ENCODE measurements at places on chromosomes 12 and 14. TPM values are rescaled to one million over a fixed set of nuclear protein-coding genes. Genes with fewer than 3 reads are reported as not detected.

GRCh38 chr14:67526676-67527459, 6.2 kb upstream of the PLEKHH1 start:
- H3K4me3 ChIP-seq, result no peak overlapping the region
- H3K36me3 ChIP-seq, result no peaks in the 10 kb centered on the region
- H3K27ac ChIP-seq, result no peak overlapping the region
- peak; percentile 70 for DNase-seq
- H3K4me1 ChIP-seq, result peaks cover 5% of the 10 kb centered on the region

The OVCH1 gene
- total RNA-seq, result not detected

GRCh38 chr14:48086516-48086915, 411.1 kb upstream of the MDGA2 start:
- no peak overlapping the region for H3K27ac ChIP-seq
- H3K4me3 ChIP-seq, result no peak overlapping the region
- no peaks in the 10 kb centered on the region for H3K4me1 ChIP-seq
- no peaks in the 10 kb centered on the region for H3K36me3 ChIP-seq
- H3K27me3 ChIP-seq, result no peaks in the 10 kb centered on the region
- no peak for DNase-seq

DNA sequence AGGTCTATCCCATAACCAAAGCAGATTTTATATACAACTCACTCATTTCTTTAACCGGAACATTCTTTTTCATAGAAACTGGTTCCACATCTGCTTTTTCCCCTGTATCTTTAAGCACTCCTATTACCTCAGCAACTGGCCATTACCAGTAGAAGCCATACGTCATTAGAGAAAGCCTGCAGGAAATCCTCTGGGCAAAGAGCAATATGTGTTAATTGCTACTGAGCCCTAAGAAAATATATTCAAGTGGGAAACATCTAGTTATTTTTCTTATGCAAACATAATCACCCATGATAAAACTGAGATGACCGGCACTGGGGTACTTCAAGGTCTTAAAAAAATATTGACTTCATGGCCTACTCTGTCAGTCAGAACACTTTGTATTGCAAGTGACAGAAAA, 28.2 kb upstream of the CPSF6 start:
- H3K4me1 ChIP-seq, result no peaks in the 10 kb centered on the region
- no peaks in the 10 kb centered on the region for H3K27me3 ChIP-seq
- no peak overlapping the region for H3K27ac ChIP-seq
- H3K36me3 ChIP-seq, result no peaks in the 10 kb centered on the region

The DYNLL1 gene
- 546 TPM for total RNA-seq

The SMOC1 gene
- not detected for total RNA-seq

DNA sequence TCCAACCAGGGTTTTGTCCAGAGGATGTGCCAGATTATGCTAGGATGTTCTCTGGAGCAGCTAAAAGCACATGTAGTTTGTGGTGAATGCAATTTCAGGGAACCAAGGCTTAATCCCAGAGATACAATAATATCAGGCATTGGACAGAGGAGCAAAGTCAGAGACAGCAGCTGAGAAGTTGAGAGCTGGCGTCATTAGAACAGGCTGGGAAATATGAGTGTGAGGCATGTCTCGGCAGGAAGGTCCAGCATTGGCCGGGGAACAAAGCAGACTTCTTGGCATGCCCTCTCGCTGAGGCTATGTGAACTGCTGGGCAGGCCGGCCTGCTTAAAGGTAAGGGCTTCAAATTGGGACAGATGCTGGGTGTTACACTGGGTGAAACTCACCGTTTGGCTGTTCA, 125.4 kb downstream of the CAND1 start:
- H3K27ac ChIP-seq, result no peak overlapping the region
- no peaks in the 10 kb centered on the region for H3K36me3 ChIP-seq
- no peak overlapping the region for H3K4me3 ChIP-seq
- no peaks in the 10 kb centered on the region for H3K4me1 ChIP-seq
- peaks cover 3% of the 10 kb centered on the region for H3K27me3 ChIP-seq
- DNase-seq, result no peak

DNA sequence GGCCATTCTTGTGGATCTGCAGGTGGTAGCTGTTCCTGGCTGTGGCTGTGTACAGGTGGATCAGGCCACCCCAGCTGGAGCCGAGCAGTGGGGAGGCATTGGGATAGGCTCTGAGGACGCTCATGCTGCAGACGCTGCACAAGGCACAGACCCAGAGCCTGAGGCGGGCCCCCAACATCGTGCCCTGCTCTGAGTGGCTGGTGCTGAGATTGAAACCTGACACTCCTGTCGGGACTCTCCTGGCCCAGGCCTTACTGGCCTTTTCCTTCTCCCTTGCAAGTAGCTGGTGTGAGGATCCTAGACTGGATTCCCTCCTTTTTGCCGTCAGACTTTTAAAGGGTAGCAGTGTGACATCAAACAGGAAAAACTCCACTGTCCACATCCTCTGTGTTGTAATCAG, at the start of gene FGF23:
TSS of gene FGF23 (minus strand) at position 308 of the 400 bp plus-strand sequence. CDS start at position 178, 130 bp downstream.
- no peak within 1 kb of the TSS for H3K27ac ChIP-seq
- no peaks in the 10 kb centered on the region for H3K36me3 ChIP-seq
- DNase-seq, result peak; percentile 63
- H3K4me1 ChIP-seq, result peaks cover 3% of the 10 kb centered on the region

DNA sequence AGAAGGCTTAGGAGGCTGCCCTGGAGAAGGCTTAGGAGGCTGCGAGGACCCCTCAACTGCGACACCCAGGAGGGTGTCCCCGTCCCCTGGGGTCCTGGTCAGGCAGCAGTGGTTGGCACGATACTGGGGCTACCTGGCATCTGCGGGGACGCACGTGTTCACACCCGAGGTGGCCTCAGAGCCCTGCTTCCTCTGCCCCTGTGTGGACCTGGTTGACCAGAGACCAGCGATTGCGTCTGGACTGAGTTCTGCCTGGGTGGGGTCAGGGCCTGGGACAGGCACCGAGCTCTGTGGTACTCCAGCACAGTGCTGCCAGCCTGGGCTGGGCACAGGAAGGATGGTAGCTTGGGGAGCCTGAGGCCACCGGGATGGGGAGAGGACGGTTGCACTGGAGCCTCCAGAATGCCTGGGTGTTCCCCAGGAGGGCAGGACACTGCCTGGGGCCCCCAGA, 735 bp downstream of the ASPG start:
- no peaks in the 10 kb centered on the region for H3K36me3 ChIP-seq
- no peaks in the 10 kb centered on the region for H3K27me3 ChIP-seq
- no peak overlapping the region for H3K4me3 ChIP-seq

- no peak overlapping the region for H3K27ac ChIP-seq
- H3K4me1 ChIP-seq, result peaks cover 6% of the 10 kb centered on the region
- peak overlapping the region; percentile 80 for H3K4me3 ChIP-seq
- peak; percentile 23 for DNase-seq
- H3K36me3 ChIP-seq, result peaks cover under 1% of the 10 kb centered on the region
Observed at GRCh38 chr14:63544591-63545299, 1.6 kb upstream of the PPP2R5E start.

DNA sequence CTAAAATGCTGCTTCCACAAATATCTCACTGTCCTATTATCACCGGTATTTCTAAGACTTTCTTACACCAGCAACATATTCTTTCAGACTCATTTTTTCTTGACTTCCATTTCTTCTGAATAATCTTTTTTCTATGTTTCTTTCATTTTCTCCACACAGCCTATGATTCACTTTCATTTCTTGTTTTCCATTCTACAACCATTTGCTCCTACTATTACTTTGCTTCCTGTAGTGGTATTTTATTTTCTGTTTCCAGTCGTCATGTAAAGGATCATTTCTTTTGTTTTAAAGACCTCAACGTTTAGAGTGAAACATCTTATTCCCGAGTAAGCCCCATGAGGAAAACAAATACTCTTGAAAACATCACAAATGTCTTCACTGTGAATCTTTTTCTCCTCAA, 182.2 kb upstream of the MDGA2 start:
- no peak overlapping the region for H3K27ac ChIP-seq
- no peak overlapping the region for H3K4me3 ChIP-seq
- no peaks in the 10 kb centered on the region for H3K36me3 ChIP-seq
- H3K4me1 ChIP-seq, result no peaks in the 10 kb centered on the region

The DUSP6 gene
- 207 TPM for total RNA-seq

The GZMB gene
- not detected for total RNA-seq

- DNase-seq, result no peak
- H3K27me3 ChIP-seq, result no peaks in the 10 kb centered on the region
- no peaks in the 10 kb centered on the region for H3K4me1 ChIP-seq
Observed at GRCh38 chr12:49923035-49923644, 19.4 kb upstream of the FAIM2 start.
